Lung (tissue), 17 donors: ENCODE measurements at places on chromosomes 6 and 20.

DNA sequence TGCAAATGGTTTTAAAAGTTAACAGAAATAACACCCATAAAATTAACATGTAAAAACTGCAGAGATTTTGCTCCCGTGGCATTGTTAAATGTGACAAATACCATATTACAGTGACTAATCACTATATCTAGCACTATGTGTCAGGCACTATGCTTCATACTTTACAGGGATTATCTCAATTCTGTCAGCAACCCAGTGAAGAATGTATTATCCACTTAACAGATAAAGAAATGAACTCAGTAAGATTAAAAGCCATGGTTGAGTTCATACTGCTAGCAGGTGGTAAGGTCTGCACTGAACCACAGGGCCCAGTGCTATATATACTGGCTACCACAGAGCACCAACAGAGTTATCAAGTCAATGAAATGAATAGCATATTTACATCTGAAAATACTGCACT lies 65.4 kb downstream of the RWDD2A start:
- DNase-seq, result no peak

GRCh38 chr6:16595514-16596120 lies 165.6 kb downstream of the ATXN1 start:
- no peak for DNase-seq

DNA sequence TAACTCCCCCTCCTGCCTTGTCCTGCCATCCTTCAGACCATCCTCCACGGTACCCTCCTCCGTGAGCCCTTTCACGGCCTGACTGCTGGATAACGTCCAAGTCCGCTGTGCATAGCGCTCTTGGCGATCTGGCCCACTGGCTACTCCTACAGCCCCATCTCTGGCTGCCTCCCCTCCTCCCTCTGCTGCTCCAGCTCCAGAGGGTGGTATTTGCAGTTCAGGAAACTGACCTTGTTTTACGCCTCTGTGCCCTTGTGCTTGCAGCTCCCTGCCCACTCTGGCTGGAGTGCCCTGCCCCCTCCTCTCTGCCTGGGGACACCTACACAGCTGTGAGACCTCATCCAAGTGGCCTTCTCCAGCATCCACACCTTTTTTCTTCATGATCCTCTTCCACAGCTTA lies 6.5 kb upstream of the RREB1 start:
- DNase-seq, result no peak

DNA sequence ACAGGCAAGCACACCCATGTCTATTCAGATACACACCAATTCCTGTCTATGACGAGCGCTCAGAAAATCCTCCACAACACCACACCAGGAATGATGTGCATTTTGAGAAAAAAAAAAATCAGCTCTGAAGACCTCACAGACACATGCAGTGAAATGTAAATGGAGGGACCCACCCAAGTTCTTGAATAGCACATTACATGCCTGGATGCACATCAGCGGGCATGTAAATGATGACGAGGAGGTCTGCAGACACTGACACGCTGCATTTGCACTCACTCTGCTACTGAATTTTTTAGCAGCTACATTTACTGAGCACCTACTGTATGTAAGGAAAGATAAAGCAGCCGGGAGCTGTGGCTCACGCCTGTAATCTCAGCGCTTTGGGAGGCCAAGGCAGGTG lies 14.7 kb downstream of the NRSN2 start:
- no peak for DNase-seq

- DNase-seq, result no peak
These were observed 28.6 kb downstream of the JAG1 start for GRCh38 chr20:10645205-10645570.

DNA sequence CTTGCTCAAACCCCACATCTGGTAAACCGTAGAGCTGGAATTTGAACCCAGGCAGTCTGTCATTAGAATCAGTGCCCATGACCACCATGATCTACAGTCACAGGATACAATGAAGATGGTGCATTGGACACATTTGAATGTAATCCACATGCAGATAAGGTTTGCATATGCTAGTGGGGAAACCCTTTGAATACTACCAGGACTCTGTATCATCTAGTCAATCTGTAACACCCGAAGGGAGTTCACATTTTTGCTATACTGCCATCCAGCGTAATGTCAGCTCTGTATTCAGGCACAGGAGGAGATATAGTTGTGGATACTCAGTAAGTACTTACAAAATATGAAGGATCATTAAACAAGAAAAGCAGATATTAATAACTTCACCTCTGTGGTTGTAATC lies 40.5 kb upstream of the MYLIP start:
- no peak for DNase-seq

DNA sequence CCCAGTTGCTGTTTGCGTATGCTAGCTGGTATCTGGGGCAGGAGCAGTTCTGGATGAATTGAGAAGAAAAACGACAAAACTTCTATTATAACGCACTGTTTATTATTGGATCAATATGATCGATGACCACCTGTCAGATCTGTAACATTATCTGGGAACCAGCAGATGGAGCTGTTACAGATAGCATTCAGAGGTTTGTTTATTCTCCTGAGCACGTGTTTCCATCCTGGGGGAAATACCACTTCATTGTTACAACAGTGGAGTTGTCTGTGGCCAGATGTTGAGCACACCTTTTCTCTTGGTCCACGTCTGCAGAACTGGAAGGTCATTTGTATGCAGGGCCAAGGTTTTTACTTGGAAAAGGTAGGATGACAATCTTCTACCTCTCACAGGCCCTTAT lies 16.0 kb upstream of the NKX2-2 start:
- DNase-seq, result no peak

DNA sequence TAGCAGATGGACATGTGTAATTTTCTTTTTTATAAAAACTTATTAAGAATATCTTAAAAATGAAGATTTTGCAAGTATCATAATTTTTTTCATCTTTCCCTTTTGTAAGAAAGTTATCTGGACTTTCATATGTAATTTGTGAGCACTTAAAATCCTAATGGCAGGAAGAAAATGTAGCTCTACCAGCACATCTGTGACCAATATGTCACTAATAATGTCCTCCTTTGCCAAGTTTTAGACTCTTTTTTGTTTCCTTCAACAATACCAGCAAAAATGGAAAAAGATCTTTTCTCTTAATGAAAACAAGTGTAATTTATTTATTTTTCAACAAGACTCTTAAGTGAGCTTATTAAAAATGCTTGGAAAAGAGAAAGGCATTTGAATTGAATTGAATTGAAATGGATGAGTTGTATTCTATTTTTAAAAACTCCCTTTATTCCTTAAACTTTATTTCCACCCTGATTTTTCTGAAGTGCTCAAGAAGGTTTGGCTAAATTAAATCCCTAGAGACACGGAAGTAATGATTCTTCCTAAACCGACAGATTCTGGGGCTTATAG lies 110.7 kb downstream of the KIF6 start:
- DNase-seq, result no peak

DNA sequence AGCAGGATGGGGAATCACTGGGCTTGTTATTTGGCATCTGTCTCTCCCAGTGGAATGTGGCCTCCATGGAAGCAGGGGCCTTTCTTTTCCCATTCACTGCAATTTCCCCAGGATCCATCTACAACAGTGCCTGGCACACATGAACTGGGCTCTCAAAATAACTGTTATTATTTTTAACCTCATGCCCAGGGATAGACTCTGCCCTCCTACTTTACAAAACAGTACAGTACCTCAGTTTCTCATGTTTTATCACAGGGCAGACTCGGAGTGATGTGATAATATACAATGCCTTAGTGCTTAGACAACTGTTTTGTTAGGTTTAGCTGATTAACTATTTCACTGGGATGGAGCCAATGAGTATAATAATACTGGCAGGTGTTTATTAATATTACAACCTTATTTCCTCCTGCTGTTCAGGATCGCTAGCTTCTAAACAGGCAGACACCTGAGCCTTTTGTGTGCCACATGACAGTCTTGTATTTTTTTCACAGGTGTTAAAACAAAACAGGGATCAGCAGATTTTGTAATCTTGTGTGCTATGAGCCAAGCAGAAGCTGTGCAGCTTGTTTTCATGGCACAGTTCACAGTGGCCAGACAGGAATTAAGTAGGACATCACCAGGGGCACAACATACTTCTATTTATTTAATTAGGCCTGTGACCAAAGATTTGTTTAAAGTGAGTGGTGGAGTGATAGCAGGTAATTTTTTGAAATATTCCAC lies 157.7 kb upstream of the EYA4 start:
- no peak for DNase-seq

GRCh38 chr6:134468633-134469032 lies 150.7 kb upstream of the SGK1 start:
- DNase-seq, result peak; percentile 4

GRCh38 chr20:21685981-21686380 lies 19.5 kb upstream of the PAX1 start:
- no peak for DNase-seq

- DNase-seq, result no peak
These were observed 19.2 kb downstream of the FITM2 start for GRCh38 chr20:44291754-44292153.

GRCh38 chr6:18503593-18504231 lies 116.6 kb downstream of the RNF144B start:
- peak; percentile 78 for DNase-seq

GRCh38 chr20:42441864-42442331 lies 747.8 kb downstream of the PTPRT start:
- no peak for DNase-seq

GRCh38 chr6:35240838-35241801 lies 18.4 kb upstream of the ZNF76 start:
- DNase-seq, result peak; percentile 77

DNA sequence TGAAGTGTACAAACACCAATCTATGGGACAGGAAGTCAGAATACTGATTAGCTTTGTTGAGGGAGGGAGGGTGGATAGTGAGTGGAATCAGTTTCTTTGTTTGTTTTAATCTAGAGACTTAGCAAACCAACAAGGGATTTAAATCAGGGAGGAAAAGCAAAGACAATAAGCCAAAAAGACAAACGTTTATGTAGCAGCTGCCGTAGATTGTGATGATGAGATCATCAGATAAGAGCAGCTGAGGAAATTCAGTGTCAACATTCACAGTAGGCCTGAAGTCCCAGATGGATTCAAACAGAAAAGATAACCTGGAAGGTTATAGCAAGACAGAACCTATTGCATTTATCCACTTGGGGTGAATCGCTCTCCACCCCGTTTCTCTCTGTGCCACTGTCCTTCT lies 104.9 kb upstream of the SYNDIG1 start:
- DNase-seq, result no peak

GRCh38 chr20:40359131-40359912 lies 329.7 kb downstream of the MAFB start:
- DNase-seq, result no peak

DNA sequence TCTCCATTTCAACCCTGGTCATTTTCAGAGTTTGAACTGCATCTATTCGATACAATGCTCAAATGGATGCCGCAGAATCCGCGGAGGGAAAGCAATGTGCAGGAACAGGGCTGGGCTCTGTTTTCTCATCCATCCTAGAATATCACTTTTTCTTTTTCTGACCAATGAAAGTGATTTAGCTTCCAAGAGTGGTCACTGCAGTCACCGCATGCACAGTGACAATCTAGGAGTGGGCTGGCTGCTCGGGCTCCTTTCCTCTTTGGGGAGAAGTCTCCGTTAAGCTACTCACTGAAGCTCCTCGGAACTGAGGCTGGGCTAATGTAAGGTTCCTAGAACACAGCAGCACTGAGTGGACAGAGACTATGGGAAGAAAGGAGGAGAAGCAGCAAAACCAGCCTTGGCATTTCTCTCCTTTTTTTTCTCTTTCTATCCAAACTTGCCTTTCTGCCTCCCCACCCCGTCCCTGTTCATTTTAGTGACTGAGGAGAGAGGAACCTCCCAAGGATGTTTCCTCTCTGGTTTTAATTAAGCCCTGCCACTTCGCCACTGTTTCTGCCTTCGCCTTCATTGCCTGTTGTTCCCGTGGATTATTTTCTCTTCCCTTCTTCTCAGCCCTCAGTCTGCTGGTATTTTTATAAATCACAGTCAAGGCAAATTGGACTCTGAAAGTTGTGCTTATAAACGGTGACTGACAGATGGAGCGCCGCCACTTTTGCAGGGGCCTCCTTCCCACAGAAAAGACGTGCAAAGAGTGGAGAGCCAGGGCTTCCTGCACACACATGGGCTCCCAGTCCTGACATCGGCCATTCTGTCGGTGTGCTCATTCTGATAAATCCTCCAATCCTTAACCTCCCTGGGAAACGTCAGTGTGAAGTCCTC lies 41.1 kb downstream of the RAMACL start:
- DNase-seq, result no peak

- peak; percentile 43 for DNase-seq
These were observed 24.9 kb upstream of the VEGFA start for GRCh38 chr6:43744931-43745727.

GRCh38 chr20:45993197-45993951 lies 15.3 kb upstream of the MMP9 start:
- DNase-seq, result no peak

- no peak for DNase-seq
These were observed 32.4 kb upstream of the TPBG start for GRCh38 chr6:82331031-82331773.

DNA sequence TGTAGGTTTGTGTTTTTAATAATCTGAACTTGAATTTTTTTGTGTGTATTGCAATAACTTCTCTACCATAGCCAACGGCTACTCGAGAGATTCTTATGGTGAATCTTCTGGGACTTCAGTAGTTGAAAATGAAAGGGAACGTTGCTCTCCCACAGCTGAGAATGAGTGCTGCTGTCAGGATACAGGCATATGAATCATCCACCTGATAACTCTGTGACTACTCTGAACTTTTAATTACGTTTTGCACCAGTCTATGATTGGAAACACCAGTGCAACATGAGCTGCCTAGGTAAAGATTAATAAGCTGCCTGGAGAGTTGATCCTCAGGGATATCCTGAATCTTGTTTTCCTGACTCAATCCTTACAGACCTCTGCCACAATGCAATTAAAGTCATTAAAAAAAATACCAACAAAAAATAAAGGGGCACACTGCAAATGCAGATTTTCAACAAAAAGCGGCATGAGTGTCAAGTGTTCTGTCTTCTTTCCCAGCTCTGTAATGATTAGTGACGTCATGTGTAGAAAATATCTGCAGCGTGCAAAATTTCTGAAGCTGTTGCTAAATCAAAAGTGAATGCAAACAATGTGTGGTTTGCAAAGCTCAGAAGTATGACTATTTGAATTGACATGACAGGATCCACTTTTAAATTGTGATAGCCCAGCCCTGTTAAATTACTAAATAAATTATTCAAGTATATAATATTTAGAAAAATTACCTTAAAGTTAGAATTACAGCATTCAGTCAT lies 432.2 kb downstream of the HTR1B start:
- no peak for DNase-seq

DNA sequence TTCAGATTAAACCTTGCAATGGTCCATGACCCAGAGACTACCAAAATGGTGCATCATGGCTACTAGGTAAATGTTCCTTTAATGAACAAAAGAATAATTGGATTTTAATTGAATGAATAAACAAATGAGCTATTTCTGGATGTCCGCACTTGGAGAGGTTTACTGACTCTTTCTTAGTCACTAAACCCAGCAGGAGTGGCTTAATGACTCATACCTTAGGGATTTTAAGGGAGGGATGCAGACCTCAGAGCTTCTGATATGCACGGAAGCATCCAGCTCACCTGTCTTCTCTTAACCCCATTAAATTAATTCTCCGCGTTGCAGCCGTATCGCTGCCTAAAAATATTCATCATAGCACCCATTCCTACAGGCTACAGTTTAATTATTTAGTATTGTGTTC lies 970.0 kb upstream of the SLC35B3 start:
- DNase-seq, result no peak
